ENCODE measurements at places on chromosomes 7 and 10.

DNA sequence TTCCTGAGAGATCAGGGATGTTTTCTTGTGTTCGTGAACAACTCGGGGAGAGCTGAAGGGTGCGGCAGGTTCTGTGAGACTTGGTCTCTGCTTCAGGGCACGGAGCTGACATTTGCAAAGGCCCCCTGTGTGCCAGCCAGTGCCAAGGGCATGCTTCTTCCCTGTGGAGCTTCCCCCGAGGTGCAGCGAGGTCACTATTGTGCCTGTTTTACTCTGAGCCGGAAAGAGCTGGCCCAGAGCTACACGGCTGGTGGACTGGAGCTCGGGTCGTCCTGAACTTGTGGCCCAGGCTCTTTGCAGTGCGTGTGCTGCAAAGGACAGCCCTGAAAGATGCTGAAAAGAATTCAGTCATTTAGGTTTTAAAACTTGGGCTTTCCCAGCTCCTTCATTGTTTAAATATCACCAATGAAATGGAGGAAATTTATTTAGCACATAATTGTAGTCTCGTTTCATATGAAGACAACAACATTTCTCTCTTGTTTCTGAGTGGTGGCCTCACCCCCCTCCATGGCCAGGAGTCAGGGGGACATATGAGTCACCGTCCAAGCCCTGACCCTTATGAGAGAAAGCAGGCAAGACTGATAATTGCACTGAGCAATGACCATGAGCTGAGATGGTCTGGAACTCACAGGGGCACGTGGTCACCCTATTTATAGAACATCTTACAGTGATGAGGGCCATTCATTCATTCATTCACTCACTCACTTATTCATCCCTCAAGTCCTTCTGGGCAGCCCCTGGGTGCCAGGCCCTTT, 102.6 kb downstream of the PTPRE start:
- DNase-seq = no peak

DNA sequence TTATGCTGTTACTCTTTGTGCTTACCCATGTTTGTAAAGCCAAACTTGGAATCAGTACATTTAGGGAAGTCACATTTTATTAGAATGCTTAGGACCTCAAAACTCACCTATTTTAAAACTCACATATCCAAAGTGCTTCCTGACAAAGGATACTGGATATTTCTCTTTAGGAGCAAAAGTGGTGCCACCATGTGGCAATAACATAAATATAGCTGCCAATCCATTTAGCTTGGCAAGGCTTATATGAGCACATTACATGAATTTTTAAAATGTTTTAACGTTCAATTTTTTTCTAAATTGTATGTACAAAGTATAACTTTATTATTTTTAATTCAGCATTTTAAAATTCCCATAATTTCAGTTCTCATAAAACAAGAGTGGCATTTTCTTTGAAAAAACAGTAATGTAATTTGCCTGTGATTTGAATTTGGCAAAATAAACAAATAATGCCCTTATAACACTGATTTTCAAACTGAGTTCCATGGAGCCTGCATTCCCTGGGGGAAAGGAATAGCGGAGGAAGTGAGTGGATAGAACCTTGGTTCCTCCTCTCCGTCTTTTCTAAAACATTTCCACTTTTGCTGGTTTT, 75.4 kb downstream of the HDAC9 start:
- no peak for DNase-seq

DNA sequence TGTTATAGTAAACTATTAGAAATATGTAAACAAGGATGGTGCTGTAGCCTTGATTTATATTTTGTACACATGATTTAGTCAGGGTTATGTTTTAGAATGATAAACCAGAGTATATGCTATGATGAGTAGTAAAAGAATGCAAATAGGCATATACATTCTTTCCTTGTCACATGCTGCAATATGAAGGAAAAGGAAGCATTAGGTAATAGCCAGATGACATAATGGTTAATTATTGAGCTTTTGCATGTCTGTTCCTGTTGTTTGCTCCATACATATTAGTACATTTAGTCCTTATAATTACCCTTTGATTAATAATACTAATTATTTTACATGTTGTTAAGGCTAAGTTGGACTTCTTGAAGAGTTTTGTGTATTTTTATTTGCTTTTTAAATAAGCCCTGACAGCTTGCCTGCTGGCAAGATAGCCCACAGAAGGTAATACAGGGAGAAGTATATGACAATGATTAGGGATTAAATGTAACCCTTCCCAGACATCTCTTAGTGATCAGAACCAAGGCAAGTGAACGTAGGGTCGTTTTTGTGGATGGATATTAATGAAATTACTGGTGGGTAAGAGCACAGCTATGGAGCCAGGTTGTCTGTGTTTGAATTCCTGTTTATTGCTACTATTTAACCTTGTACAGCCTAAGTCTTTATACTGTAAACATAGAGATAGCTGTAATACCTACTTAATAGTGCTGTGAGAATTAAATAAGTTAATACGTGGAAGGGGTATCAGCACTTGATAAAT, 68.4 kb downstream of the PHTF2 start:
- DNase-seq = no peak

DNA sequence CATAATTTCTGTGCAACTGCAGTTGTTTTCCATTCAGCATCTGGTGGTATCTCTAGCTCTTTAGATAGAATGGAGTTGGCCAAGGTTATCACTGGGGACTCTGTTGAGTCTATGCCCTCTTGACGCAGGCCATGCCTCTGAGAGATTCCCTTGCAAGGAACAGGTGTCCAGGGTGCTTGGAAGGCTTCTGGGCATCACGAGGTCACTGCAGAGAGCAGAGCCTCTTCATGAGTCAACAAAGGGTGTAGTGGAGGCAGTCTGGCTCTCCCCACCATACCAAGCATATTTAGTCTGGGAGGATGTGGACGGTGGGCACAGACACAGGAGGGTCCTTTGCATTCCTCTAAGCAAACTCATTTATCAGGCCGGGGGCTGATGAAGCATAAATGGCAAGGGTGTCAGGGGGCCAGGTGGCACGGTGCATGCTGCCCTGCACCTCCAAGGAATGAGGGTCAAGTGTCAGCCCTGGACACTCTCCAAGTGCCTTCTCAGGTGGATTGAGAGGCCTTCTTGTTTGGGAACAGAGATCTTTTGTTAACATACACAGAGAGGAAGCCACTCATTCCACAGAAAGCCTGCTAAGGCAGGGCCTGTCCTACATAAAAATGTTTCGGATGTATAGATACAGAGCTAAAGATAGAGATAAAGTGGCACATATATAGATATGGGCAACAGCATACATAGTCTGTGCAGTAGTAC, 328.6 kb downstream of the INHBA start:
- DNase-seq = no peak

DNA sequence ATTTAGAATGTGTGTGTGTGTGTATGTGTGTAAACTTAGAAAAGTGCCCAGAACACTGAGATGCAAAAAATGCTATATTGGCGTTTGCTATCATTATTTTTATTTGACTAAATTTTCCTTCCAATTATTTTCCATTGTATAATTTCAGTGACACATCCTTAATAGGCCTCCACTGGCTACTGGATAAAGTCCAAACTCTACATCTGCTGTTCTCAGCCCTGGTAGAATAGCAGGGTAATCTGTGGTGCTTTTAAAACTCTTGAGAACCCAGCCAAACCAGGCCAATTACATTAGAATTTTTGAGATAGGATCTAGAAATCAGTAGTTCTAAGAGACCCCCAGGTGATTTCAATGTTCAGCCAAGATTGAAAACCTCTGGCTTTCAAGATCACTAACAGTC, 66.4 kb downstream of the ZNF503 start:
- DNase-seq = no peak

DNA sequence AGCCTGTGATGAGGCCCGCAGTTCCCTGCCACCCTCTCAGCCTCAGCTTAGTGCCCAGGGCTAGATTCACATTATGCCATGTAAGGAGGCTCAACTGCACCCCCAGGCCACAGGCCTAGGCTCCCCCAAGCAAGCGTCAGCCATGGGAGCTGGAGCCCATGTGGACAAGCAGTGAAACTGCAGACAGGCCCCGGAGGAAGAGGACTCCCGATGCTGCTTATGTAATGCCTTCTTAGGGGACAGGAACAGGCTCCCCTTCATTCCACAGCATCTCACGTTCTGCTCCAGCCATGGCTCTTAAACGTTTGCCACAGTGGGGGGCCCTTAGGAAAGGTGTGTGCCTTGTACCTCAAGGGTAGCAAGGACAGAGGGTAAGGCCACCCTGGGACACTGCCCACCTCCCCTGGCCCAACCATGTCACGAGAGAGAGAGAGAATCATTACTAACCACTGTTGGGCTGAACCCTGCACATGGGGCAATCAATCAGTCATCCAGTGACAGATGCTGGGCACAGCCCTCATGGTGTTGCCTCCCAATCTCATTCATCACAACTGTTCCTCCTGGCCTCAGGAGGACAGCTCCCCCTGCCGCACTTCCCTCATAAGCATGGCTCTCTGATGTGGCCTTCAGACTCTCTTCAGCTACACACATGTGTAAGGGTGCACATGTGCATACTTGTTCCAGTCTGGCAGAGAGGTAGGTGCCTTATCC, 263.0 kb downstream of the GRID1 start:
- no peak for DNase-seq

- DNase-seq = no peak
Observed at GRCh38 chr10:121404611-121405010, 193.6 kb downstream of the FGFR2 start.

GRCh38 chr10:36278176-36278575, 636.1 kb upstream of the FZD8 start:
- DNase-seq = no peak

DNA sequence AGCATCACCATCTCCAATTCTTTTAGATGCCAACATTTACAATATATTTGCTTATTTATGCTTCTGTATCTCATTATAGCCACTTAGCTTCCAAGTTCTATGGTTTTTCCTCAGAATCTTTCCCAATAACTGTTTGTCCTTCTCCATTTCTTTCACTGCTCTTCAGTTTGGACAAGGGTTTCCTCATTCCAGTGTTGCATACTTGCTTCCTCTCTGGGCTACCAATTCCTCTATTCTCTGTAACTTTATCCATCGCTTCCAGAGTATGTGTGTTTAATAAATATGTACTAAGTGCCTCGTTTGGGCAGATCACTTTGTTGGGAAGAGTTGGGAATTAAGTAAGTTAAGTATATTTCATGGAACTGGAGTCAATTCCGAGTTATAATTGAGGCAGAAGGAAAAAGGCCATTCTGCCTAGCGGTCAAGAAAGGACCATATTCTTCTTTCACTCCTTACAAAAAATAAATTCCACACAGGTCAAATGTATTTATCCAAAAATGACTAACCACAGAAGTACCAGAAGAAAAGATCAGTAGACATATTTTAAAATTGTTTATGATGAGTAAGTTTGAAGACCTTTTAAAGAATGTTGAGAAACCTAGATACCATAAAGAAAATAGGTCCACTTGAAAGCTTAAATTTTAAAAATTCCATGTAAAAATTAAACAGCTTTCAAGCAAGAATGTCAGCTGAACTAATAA, 10.8 kb downstream of the STAMBPL1 start:
- no peak for DNase-seq

DNA sequence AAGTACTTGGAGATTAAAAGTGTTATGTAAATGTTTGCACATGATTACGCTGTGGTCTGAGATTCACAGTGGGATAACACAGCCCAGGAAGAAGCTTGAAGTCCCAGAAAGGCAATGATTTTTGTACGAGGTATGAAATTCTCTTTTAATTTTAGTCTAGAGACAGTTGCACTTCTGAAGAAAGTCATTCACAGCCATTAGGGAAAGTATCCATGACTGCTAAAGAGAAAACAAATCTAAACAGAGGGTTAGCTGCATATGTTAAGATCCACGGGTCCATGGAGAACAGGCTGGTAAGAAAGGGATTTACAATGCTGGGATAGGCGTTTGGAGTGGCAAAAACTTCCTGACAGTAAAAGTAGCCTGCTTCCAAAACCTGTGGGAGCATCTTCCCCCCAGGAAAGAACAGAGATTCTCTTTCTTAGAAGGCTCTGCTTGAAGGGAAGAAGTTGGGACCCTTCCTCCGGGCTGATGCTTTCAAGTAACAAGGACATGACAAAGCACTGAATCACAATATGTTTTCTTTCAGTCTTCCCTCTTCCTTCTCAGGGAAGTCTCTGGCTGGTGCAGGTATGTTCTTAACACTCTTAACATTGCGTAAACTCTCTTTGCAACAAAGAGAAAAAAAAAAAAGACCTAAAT, 220.8 kb upstream of the CELF2 start:
- no peak for DNase-seq

DNA sequence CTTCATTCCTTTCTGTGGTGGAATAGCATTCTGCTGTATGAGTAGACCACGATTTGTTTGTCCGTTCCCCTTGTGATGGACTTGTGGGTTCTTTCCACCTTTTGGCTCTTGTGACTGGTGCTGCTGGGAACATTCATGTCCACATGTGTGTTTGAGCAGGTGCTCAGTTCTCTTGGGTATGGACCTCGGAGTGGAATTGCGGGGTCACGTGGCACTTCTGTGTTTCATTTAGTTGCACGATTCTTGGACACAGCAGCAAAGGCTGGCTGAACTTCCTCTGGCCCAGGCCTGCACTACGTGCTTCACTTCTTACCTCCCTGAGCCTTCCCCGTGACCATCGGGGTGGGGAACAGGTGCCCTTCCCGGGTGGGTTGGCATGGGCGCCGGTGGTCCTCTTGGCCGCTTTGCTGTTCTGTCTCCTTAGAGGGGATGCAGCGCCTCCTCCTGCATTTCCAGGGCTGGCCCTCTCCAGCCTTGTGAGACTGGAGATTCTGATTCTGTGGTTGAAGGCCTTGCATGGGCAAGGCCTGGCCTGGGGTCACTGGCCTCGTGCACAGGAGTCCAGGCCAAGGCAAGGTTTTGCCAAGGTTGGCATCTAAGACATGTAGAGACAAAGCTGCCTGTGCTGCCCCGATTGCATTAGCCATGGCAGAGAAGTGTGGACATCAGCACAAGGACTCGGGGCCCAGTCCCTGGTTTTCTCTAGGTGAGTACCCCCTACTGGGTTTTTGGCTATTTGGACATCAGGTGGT, 25.1 kb downstream of the DOCK1 start:
- no peak for DNase-seq

DNA sequence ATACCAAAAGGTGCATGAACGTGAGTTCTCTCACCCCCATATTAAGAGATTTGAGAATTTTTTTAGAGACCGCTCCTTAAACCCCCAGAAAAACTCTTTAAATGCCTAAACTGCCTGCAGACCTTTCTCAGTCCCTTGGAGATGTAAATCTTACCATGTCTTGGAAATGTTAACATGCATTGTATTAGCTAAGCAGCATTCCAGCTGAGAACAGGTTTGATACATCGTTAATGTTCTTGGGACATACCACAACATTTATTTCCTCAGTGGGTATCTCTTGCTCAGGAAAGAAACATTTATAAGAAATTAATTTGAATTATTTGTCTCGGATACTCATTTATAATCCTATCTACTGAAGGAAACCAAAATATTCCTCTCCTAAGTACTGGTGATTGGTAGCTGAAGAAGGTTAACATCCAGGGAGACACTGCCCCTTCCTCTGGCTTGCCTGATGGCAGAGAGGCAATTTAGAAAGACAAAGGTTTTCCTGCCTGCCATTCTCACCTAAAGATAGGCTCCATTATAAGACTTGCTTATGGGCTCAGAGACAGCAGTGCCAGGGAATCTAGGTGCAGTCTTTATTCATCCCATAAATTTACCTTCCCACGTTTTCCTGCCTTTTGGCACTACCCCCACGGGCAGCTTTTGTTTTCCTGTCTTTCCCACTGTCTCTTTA, 141.2 kb downstream of the COBL start:
- no peak for DNase-seq

GRCh38 chr10:21047511-21047910, 150.4 kb upstream of the NEBL start:
- no peak for DNase-seq
